Calu3 (cell line): ENCODE measurements at places on chromosomes 11 and 22. TPM values are rescaled to one million over a fixed set of nuclear protein-coding genes. Genes with fewer than 3 reads are reported as not detected.

ARSA gene
- 39.4 and 40.2 TPM in 2 replicates for total RNA-seq

AKIP1 gene
- 23.0 and 26.8 TPM in 2 replicates for total RNA-seq

ENTHD1 gene
- not detected in 2 replicates for total RNA-seq

DNA sequence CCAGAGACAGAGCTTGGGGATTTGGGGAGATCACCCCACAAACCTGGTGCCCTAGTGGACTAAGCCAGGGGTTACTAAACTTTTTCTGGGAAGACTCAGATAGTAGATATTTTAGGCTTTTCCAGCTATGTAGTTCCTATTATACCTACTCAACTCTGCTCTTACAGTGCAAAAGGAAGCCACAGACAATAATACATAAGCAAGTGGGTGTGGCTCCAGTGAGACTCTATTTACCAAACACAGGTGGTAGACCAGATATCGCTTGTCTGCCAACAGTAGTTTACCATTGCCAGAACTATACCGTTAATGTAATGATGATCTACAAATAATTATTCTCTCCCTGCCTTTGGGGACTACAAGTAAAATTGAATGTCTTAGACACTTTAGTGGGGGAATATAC is 6.9 kb downstream of the LDHC start:
- no peak overlapping the region for H3K4me3 ChIP-seq
- peaks cover 13% of the 10 kb centered on the region for H3K4me1 ChIP-seq
- no peaks in the 10 kb centered on the region for H3K36me3 ChIP-seq
- H3K27ac ChIP-seq, result no peak overlapping the region

DNA sequence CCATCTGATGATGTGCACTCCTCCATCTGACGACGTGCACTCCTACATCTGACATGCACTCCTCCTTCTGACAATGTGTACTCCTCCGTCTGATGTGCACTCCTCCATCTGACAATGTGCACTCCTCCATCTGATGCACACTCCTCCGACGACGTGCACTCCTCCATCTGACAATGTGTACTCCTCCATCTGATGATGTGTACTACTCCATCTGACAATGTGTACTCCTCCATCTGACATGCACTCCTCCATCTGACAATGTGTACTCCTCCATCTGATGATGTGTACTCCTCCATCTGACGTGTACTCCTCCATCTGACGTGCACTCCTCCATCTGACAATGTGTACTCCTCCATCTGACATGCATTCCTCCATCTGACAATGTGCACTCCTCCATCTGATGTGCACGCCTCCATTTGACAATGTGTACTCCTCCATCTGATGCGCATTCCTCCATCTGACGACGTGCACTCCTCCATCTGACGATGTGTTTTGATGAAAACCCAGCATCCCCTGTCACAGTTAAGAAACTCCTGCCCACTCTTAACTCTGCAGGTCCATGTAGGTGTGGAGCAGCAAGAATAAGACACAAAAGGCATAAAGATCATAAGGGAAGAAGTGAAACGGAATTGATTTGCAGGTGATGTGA is 9.7 kb upstream of the IL17REL start:
- H3K36me3 ChIP-seq, result peaks cover 2% of the 10 kb centered on the region
- no peak overlapping the region for H3K27ac ChIP-seq
- peaks cover 5% of the 10 kb centered on the region for H3K4me1 ChIP-seq
- DNase-seq, result no peak

- peaks cover 58% of the 10 kb centered on the region for H3K4me1 ChIP-seq
- H3K27ac ChIP-seq, result peak overlapping the region; percentile 79
- H3K4me3 ChIP-seq, result no peak overlapping the region
- H3K36me3 ChIP-seq, result peaks cover 17% of the 10 kb centered on the region
These were observed 33.4 kb upstream of the PTPRJ start for GRCh38 chr11:47946682-47947559.

- peaks cover 16% of the 10 kb centered on the region for H3K27me3 ChIP-seq
- peaks cover 35% of the 10 kb centered on the region for H3K36me3 ChIP-seq
- H3K4me3 ChIP-seq, result peak overlapping the region; percentile 87
- DNase-seq, result no peak
These were observed 816 bp upstream of the PHRF1 start for GRCh38 chr11:575313-575995.

- peaks cover 8% of the 10 kb centered on the region for H3K4me1 ChIP-seq
- no peak overlapping the region for H3K27ac ChIP-seq
- peak; percentile 68 for DNase-seq
- no peaks in the 10 kb centered on the region for H3K36me3 ChIP-seq
- H3K4me3 ChIP-seq, result no peak overlapping the region
- H3K27me3 ChIP-seq, result peaks cover 1% of the 10 kb centered on the region
These were observed 79.1 kb upstream of the KCNQ1OT1 start for GRCh38 chr11:2778630-2779498.

GRCh38 chr11:118047749-118048148 is 29.1 kb upstream of the TMPRSS4 start:
- H3K27me3 ChIP-seq, result peaks cover 8% of the 10 kb centered on the region
- H3K27ac ChIP-seq, result no peak overlapping the region
- H3K4me3 ChIP-seq, result no peak overlapping the region
- no peaks in the 10 kb centered on the region for H3K36me3 ChIP-seq

DNA sequence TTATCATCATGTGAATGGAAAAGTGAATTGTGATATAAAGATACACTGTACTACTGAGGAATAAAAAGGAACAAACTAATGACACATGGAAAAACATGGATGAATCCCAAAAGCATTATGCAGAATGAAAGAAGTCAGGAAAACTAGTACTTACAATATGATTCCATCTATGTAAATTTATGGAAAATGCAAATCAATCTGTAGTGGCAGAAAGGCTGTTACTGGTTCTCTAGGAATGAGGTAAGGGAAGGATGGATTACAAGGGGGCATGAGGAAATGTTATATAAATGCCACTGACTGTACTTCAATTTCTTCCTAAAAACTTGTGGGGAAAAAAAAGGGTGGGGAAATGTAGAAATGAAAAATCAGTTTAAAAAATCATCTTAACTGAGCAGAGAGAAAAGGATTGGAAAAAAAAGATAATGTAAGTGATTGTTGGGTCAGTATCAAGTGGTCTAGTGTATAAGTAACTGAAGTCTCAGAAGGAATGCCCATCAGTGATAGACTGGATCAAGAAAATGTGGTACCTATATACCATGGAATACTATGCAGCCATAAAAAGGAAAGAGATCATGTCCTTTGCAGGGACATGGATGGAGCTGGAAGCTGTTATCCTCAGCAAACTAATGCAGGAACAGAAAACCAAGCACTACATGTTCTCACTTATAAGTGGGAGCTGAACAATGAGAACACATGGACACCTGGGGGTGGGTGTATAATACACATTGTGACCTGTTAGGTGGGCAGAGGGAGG is 48.8 kb downstream of the USP35 start:
- H3K27ac ChIP-seq, result no peak overlapping the region
- no peaks in the 10 kb centered on the region for H3K4me1 ChIP-seq
- no peaks in the 10 kb centered on the region for H3K36me3 ChIP-seq
- H3K4me3 ChIP-seq, result no peak overlapping the region

GRCh38 chr11:9250139-9250582 is 15.0 kb downstream of the DENND5A start:
- no peak overlapping the region for H3K4me3 ChIP-seq
- H3K27ac ChIP-seq, result no peak overlapping the region
- no peaks in the 10 kb centered on the region for H3K27me3 ChIP-seq
